Epithelial cell of prostate (primary cell): ENCODE measurements at places on chromosomes 6 and 20.
A peak's percentile ranks its signal among the peaks of the same experiment; 100 is the strongest.

DNA sequence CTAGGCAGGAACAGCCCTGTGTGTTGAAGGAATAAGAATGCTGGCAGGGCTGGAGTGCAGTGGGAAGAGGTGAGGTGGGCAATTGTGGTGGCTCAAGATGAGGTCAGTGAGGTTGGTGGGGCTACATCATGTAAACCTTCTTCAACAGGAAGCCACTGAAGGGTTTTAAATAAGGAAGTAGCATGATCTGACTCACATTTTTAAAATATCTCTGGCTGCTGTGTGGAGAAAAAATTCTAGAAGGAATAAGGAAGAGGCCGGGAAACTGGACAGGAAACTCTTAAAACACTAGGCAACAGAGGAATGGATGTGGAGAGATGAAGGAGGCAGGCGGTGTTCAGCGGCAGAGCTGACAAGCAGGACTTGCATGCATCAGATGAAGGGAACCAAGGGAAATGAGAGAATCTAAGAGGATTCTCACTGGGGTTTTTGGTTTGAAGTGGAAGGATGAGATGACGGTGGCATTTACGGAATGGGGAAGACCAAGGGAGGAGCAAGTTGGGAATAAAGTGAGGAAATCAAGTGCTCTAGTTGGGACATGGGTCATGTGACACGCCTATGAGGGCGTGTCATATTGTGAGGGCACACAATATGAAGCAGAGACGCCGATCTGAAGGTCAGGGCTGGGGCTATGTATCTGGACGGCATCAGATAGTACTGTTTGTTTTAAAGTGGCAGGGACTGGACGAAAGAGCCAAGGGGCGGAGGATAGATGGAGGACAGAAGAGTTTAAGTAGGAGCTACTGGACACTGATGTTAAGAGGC, 18.2 kb downstream of the TMEM242 start:
- no peak for DNase-seq

DNA sequence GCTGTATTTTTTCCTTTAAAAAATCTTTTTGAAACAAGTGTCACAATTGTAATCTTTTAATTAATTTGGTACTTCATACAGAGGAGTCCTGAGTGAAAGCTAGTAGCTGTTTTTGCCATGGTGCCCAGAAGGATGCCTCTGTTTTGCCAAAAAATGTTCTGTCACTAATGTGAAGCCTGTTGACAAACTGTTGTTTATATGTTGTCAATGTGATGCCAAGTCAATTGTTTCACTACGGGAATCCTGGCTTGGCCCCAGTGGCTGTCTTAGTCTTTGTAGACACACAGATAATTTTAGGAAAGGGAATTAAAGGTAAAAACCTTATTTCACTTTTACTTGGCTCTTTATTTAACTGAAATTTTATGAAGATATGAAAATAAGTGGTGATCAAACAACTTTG, 706.4 kb upstream of the MMS22L start:
- no peak for DNase-seq

DNA sequence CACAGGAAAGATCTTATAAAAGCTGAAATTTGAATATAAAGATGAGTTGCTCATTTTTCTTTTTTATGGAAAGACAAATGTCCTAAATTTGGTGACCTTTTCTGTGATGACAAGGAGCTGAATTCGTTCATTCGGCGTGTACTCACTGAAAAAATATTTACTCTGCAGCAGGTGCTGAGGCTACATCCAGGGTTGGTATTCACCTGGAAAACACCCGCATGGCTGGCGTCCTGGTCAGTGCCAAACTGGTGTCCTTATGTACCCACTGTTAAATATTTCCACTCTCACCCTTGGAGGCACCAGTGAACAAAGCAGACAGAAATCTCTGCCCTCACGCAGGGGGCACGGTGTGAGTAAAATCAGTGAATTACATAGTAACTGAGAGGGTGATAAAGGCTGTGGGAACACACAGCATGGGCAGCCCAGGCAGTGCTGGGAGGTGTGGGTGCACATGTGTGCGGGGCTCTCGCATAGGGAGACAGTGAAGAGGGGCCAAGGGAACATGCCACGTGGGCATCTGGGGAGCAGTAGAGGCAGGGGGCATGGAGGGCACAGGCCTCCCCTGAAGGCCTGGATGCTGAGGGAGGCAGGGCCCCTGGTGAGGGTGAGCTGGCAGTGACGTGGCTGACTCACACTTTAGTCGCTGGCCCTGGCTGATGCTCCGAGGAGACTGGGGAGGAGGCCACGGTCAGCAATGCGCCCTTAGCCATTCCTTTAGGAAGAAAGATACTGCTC, 89.7 kb downstream of the INSM1 start:
- DNase-seq = no peak

GRCh38 chr6:79373246-79373645, 138.8 kb upstream of the HMGN3 start:
- no peak for DNase-seq

GRCh38 chr6:27176096-27176495, 71.4 kb upstream of the PRSS16 start:
- no peak for DNase-seq

GRCh38 chr6:27795697-27796494, 116.3 kb downstream of the OR2B2 start:
- no peak for DNase-seq

DNA sequence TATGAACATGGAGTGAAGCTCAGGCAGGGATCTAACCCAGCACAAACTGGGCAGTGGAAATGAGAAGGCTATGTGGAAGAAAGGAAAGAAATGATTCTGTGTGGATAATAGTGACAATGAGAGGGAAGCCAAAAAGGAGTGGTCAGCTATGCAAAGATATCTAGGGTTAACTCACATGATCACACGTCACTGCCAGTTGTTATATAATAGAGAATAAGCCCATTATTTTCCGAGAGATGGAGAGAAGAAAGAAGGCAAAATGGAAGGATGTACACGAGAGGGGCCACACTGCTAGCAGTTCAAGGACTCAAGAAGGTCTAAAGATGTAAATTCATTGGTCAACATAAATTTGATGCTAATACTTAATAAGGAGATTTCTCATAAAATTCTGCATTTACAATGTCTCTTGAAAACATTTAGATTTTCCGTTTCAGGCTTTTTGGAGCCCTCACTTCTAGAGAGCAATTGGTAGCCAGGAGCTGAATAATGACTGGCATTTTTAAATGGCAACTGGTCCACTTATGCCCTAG, 18.8 kb upstream of the RCAN2 start:
- no peak for DNase-seq

DNA sequence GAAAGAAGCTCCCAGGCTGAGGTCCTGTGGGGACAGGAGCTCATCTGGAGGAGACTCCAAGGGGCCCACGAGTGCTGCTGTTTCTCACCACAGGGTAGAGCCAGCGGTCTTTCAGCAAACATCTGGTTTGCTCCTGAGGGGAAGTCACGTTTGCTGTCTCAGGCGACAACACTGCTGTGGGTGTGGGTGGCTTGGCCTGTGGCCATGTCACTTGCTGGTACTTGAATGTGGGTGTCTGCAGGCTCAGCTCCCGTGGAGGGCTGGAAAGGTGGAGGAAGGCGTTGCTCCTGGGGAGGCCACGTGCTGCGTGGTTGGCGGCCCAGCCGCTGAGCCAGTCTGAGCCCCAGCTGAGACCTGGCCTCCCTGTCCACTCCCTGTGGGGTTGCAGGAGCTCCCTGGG, 52.8 kb upstream of the MPC1 start:
- DNase-seq = no peak

- DNase-seq = no peak
Observed at GRCh38 chr6:38166411-38167240, 347.1 kb downstream of the ZFAND3 start.

DNA sequence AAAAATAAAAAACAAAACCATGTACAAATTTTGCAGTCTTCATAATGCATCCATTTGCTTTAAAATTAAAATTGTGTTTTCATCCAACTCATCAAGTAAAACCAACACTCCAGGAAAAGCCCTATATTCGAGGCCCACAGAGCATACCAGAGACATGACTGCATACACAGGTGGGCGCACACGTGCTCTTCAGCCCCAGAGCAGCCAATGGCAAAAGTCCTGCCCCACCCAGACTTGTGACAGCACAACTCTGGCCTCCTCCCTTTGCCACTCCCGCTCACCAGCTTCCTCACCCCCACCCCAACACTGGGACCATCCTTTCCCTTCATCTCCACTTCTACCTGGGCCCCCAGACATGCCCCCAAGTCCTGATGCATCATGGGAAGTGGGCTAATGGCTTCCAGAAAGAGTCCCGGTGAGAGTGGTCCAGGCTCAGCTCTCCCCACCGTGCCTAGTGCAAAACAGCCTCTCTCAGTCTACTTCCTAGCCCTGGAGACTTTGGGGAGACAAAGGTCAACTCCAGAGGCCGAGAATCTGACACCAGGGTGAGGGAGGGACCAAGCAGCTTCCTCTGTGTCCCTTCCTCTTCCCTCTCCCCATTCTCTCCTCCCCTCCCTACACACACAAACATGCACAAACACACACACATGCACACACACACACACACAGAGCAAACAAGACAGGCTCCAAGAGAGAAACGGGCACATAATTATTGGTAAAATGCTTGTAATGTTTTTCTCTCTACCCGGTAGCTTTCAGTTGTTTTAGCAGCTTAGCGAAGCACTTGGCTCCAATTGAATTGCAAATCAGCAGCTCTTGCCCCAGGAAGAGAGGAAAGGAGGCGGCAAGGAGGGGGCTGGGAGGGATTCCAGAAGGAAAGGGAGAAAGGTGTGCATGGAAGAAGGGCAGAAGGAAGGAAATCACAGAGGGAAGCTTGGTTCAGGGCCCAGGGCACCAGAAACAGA, 14.3 kb downstream of the GRM4 start:
- no peak for DNase-seq

DNA sequence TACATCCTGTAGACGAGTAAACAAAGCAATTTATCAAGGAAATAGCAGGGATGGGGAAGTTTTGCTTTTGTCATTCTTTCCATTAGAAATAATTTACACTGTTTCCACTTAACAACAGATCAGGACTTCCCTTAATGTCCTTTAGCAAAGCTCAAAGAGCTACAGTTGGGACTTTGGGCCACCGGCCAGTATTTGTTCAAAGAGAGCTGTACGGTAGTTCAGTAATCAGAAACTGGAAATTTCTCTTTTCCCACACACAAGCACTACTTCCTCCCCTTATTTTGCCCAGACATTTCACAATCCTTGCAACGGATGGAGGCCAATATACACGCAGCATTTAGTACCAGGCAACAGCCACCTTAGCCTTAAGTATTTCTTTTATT, 12.1 kb upstream of the HINT3 start:
- no peak for DNase-seq

DNA sequence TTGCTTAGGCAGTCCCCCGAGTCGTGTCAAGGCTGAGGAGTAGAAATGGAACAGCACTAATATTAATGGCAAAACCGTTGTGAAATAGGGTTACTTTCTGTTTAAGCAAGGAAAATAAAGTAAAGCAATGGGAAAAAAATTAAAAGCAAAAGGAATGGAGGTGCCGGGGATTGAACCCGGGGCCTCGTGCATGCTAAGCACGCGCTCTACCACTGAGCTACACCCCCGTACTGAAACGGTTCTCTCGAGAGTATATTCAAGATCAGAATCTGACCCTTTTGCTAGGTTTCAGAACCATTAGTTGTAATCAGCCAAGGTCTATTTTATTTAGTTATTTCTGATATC, 85.5 kb downstream of the TRIM27 start:
- no peak for DNase-seq

- no peak for DNase-seq
Observed at GRCh38 chr6:166813461-166813860, 142.9 kb downstream of the RNASET2 start.

- no peak for DNase-seq
Observed at GRCh38 chr6:87873556-87873955, 171.5 kb upstream of the AKIRIN2 start.

DNA sequence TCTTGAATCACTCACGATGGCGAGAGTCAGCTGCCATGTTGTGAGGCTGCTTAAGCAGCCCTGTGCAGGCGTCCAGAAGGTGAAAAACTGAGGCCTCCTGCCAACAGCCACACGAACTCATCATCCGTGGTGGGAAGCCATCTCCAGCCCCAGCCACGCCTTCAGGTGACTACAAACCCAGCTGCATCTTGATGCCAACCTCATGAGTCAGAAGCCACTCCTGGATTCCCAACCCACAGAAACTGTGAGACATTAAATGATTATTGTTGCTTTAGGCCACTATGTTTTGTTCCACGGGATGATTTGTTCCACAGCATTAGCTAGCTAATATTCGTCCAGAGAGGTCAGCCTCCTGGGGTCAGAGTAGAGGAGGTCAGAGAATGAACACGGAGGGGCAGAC, 80.5 kb downstream of the SNX5 start:
- DNase-seq = peak; percentile 37

DNA sequence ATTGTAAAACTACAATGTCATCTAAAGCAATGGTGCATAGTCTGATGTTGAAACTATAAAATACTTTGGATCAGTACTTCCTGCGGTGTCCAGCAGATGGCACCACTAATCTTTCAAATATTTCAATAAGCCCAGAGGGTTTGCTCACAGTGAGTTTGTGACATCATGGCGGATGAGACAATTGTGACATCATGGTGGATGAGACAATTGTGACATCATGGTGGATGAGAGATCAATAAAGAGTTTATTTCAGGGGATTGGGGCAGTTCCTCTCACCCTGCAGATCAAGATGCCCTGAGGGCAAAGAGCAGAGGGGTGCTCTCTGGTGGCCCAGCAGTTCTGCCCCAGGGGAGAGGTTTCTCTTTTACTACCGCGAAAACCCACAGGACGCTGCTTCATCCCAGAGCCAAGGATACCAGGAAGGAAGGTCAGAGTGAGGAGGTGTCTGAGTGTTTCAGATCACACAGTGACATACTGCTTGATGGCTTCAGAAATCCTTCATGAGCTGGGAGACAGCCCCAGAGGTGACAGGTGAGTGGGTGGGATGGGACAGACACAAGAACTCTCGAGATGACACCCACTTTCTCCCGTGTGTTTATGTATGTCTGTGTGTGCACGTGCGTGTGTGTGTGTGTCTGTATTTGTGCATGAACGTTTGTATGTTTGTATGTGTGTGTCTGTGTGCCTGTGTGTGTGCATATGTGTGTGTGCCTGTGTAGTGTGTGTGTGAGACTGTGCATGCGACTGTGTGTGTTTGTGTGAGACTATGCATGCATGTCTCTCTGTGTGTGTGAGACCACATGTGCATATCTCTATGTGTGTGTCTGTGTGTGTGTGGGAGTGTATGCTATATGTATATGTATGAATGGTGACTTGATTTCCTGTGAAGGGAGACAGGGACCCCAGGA, 7.3 kb upstream of the ULBP2 start:
- no peak for DNase-seq

DNA sequence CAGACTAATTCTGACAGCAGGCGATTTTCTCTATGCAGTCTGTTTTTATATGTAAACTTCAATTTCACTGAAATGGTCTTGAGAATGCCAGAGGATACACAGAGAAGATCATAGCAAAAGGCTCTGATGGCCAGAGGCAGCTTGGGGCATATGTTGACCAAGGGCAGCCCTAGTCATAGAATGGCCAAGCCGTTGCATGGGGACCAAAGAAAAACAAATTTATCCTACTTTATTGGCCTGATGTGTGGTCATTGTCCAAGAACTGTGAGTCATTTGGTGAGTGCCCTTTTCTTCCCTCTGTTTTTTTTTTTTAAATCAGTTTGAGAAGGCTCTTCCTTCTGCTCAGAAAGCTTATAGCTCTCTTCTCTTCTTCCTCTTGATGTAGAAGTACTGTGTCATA, 5.8 kb downstream of the HDGFL1 start:
- no peak for DNase-seq
